ENCODE measurements at places on chromosomes 11 and 22.

DNA sequence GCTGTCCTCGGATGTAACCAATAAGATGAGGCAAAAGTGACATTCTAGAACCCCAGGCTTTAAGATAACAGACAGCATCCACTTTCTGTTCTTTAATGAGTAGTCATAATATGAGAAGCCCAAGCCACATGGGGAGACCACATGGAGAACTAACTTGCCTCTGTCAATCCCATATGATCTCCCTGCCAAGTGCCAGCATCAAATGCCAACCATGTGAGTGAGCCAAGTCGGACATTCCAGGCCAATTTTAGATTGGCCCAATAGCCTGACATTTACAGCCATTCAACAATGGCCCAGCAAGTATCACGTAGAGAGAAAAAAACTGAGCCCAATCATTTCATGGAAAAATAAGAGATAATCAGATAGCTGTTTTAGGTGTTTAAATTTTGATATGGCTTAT is 2048.3 kb upstream of the RAG2 start:
- no peak for DNase-seq

DNA sequence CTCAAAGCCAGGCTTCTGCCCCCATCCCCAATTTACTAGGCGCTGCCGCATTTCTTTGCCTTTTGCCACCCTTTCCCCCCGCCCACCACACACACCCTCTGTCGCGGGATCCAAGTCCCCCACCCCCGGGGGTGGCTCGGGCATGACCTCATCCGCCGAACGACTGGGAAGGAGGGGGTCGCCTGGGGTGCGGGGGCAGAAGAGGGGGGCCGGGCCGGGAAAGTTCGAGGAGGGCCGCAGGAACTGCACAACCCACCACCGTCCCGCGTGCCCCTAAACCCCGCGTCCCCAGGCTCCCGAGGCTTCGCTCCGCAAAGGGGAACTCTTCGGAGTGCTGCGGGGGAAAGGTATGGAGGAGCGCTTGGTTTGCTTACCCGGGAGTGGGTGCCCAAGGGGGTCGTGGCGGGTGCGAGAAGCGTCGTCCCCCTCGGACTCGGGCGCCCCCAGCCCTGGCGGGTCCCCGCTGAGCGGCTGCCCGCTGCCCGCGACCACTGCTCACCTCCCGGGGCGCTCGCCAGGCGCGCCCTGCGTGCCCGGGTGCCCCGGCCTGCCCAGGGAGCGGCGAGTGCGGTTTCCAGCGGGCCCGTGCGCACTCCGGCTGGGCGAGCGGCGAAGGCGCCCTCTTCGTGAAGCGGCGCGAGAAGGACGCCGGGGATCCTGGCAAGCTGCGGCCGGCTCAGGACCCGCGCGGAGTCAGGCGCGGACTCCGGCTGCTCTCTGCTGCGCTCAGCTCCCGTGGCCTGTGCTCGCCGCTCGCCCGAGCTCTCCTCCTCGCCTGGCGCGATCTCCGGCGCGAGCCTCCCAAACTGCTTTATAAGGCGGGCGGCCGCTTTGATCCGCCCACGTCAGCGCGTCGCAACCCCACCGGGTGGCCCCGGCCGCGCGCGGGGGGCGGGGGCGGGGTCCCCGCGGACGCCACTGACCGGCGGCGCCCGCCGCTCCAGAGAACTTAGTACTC is 4.0 kb upstream of the WNT11 start:
- no peak for DNase-seq

GRCh38 chr11:12143461-12144258 is 33.3 kb downstream of the MICAL2 start:
- no peak for DNase-seq

- no peak for DNase-seq
These were observed 23.1 kb upstream of the CBX7 start for GRCh38 chr22:39175353-39176142.

DNA sequence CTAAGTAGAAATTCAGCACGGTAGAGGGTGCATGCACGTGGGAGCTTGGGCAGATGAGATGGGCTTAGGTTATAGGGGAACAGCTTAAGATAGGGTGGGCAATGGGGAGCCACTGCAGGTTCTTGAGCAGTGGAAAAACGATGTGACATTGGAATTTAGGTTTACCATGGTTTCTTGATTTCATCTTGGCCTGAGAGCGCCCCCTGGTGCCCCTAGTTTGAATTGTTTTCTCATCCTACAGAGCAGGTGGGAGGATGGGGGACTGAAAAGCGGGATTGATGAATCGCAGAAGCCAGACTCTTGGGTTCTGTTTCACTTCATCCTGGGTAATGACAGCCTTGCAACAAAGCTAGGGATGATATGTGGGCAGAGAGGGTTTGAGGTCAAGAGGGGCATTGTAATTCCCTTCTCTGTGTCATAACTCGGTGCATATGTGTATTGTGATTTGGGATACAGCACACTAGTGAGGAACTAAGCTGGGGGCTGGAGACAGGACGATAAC is 6.7 kb upstream of the MCAM start:
- no peak for DNase-seq

DNA sequence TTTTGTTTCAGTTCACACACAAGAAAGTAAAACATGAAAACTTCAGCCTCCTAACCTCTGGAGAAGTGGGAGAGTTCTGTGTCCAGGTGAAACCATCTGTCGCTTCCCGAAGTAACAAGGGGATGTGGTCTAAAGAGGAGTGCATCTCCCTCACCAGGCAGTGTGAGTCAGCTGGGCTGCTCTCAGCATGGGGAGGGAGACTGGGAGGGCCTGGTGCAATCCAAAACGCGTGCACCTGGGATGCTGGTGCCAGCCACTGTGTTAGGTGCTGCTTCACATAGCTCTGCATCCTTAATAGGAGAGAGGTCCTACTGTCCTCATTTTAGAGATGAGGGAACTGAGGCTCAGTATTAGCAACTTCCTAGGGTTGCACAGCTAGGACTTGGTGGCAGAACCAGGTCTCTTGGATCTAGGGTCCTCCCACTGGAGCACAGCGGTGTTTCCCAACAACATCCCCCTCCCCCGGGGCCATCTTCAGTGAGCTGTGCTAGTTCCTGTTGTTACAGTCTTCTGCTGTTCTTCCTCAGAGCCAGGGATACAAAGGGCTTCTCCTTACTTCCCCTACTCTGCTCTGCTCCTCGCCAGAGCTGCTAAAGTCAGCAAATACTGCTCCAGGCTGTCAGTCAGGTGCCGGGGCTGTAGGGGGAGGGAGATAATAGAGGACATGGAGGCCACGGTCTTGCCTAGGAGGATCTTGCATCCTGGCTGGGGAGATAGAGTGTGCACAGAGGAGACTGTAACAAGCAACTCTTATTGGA is 8.0 kb downstream of the IL10RA start:
- DNase-seq, result no peak

GRCh38 chr11:79413268-79413667 is 27.6 kb downstream of the TENM4 start:
- DNase-seq, result no peak

- DNase-seq, result no peak
These were observed 17.4 kb upstream of the NOX4 start for GRCh38 chr11:89508544-89508943.

- no peak for DNase-seq
These were observed 39.6 kb downstream of the GRAMD4 start for GRCh38 chr22:46659791-46660186.

- no peak for DNase-seq
These were observed 258.5 kb downstream of the LUZP2 start for GRCh38 chr11:24755260-24755839.

DNA sequence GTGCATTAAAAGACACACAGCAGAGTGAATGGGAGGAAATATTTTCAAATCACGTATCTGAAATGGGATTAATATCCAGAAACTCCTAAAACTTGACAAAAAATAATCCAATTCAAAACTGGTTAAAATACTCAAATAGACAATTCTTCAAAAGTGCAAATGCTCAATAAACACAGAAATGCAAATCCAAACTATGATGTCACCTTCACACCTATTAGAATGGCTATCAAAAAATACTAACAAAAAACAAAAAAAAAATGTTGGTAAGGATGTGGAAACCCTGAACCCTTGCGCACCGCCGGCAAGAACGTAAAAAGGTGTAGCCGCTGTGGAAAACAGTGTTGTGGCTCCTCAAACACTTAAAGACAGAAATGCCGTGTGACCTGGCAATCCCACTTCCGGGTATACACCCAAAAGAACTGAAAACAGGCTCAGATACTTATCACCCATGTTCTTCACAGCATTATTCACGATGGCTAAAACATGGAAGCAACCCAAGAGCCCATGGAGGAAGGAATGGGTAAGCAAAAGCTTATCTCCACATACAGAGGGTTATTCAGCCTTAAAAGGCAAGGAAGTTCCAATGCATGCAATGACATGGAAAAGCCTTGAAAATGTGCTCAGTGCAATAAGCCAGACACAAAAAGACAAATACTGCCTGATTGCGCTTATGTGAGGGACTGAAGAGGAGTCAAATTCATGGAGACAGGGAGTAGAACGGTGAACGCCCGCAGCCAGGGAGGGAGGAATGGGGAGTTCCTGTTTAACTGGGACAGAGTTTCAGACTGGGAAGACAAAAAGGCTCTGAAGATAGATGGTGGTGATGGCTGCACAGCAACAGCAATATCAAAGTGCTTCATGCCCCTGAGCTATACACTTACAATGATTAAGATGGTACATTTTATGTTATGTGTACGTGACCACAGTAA is 19.6 kb downstream of the BRD1 start:
- no peak for DNase-seq

DNA sequence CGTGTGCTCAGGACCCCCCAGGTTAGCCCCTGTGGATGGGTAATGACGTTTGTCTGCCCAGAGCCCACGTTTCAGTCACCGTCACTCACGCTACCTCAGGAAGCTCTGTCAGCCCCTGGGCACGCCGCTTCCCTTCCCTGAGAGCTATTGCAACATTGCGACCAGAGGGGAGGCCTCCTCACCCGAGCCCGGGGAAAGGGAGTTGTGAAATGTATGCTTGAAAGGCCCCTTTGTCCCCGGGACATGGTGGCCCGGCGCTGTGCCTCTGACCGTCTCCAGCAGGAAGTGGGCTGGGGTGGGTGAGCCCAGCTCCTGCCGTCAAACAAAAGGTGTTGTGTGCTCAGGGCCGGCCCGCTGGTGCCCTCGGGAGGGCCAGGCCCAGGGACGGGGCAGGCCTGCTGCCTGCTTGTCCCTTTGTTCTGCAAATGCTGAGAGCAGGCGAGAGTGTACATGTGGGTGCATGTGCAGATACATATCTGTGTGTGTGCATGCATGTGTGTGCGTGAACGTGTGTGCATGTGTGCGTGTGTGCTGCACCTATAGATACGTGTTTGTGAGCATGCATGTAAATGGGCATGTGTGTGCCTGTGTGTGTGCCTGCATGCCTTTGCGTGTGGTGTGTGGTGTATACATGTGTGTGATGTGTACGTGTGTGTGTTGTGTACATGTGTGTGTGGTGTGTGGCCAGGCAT is 1125.0 kb downstream of the BRD1 start:
- no peak for DNase-seq

GRCh38 chr11:69848201-69848600 is 29.0 kb upstream of the FGF3 start:
- DNase-seq, result no peak

DNA sequence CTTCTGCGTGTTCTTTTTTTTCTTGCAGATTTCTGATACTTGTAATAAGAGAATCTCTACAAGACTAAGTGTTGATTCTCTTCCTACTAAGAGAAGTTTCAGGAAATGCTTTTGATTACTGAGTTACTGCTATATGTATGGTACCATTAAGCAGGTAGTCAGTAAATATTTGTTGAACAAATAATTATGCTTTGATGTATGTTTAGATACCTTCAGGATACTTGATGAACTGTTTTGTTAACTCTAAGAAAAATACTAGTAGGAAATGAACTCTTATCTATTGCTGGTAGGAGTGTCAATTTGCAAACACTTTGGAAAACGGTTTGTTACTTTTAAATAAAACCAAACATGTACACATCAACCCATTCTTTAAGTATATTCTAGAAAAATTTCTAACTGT is 90.6 kb downstream of the TMEM135 start:
- DNase-seq, result no peak

- no peak for DNase-seq
These were observed 9.7 kb downstream of the DEUP1 start for GRCh38 chr11:93340223-93340622.

GRCh38 chr11:10938650-10939387 is 81.0 kb upstream of the ZBED5 start:
- DNase-seq, result no peak

DNA sequence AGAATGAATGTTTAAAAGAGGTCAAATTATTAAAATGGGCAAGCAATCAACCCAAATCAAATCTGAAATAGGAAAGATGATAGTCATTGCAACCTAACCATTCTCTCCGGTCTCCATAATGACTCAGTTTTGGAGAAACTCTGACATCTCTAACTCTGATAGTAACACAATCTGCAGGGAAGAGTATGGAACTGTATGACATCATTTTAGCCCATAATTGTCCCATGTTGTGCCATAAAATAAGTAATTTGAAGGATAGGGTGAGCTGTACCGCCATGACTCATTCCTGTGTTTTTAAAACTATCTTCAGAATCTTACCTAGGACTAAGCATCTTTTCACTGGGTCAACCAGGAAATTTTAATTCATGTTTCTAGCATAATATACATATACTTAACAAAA is 350.8 kb downstream of the DLG2 start:
- DNase-seq, result no peak

DNA sequence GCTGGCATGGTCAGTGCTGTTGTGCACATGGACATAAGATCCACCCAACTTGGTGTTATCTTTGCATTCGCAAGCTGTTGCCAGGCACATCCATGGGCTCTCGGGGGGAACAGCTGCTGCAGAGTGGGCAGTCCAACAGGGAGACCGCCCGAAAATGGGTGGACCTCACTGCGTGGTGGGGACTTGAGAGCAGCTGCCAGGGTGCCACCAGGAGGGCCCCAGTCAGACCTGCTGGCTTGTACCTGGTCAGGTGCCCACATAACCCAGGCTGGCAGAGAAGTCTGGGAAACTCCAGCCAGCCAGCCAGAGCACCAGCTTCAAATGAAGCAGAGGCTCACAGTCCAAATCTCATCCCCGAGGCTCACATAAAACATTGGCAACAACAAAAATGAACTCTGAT is 120.2 kb downstream of the BCR start:
- no peak for DNase-seq

GRCh38 chr11:112889446-112889845 is 71.8 kb upstream of the NCAM1 start:
- DNase-seq, result no peak

DNA sequence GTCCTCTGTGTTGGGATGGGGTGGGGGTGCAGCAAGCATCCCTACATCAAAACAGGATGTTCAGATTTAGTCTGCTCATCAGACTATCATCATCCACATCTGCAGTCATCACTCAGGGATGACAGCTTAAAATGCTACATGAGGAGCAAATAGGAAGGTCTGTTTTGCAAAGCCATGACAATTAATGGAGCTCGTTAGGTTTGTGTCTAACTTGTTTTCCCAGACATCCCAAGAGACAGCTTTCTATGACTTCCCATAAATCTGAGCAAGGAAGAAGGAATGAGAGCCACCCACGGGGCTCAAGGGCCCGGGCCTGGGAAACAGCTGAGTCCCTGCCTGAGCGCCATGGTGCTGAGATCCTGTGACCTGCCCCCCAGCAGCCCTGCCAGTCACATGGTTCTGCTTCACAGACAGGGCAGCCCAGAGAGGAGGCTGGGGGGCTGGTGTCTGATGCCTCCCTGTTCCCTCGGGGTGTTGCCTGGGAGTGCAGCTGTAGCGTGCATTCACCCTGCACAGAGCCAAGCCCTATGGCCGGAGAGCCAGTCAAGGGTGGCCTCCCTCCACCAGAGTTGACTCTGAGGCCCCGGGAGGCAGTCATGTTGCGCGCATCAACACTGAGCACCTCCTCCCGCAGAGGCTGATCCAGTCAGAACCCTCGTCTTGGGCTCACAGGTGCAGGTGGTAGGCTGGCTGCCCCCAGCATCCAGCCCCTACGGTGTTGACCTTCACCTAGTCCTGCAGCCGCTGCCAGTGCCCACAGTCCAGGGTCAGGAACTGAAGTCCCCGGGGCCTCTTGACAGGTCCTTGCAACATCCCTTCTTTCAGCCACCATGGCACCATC is 12.1 kb downstream of the DERL3 start:
- no peak for DNase-seq
